ENCODE measurements at places on chromosomes 3 and 15. TPM values are rescaled to one million over a fixed set of nuclear protein-coding genes. Genes with fewer than 3 reads are reported as not detected.

GRCh38 chr3:194203482-194204041 is 67.6 kb downstream of the HES1 start:
- DNase-seq: peak; percentile 20

DNA sequence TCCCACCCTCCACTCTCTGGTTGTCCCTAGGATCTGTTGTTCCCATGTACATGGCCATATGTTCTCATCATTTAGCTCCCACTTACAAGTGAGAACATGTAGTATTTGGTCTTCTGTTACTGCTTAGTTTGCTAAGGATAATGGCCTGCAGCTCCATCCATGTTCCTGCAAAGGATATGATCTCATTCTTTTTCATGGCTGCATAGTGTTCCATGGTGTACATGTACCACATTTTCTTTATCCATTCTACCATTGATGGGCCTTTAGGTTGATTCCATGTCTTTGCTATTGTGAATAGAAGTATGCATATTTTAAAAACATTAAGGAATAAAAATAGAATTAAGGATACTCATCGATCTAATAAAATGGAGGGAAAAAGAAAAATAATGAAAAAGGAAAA is 278.4 kb downstream of the MBNL1 start:
- no peak for DNase-seq

Gene VEPH1
- not detected for polyA plus RNA-seq

- DNase-seq: no peak
Observed at GRCh38 chr3:33936171-33936920, 137.9 kb downstream of the PDCD6IP start.

Gene ERICH6
- polyA plus RNA-seq: not detected

Gene DALRD3
- polyA plus RNA-seq: 22.0 TPM

DNA sequence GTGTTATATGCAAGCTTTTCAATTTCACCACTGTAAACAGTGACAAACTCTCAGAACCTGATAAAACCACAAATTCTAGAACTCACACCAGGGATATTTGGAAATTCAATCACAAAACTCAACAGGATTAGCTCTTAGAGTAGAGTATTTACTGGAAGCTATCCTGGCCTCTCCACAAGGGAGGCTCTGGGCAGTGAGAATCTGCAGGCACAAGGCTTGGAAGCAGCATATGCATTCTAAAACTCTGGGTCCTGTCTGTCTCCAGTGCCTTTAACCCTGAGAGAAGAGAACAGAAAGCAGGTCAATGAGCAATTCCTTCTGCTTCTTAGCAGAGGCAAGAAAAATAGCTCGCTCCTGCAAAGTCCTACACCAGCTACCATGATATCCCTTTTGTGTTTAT is 23.4 kb downstream of the PLSCR4 start:
- DNase-seq: no peak

Gene LRRC2
- polyA plus RNA-seq: 0.61 TPM

GRCh38 chr3:50334339-50335075 is 6.1 kb downstream of the RASSF1 start:
- no peak for DNase-seq

DNA sequence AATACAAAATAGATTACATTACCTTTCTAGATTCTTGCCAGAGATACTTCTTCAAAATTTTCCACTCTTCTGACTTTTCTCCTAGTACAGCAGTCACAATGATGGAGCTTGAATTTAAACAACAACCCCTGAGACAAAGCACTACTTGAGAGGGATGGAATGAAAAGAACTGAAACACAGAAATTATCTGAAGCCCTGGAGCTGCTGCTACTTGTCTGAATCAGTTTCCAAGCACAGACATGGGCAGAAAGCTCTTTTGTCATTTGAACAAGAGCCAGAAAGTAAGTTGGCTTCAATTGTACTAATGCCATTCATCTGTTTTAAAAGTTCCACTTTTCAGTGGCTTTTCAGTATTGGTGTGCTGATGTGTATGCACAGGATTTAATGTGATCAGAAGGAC is 718.5 kb upstream of the ARPP21 start:
- no peak for DNase-seq

GRCh38 chr3:138441256-138441655 is 6.8 kb downstream of the ESYT3 start:
- DNase-seq: no peak

DNA sequence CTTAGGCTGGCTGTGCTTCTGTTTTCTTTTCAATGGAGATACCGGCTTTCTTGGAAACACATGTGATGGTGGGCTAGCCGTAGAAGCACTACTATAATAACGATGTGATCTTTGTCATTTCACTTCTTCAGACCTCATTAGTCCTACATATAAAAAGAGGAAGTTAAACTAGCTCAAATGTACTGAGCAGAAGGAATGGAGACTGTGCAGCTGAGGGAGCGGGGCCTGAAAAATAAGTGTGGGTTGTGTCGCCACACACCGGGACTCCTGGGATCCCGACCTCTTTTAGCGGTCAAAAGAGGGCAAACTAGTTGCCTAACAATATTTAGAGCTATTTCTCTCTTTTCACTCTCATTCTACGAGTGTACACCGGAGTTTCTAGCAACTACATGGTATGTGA is 1.0 kb upstream of the RNF7 start:
- DNase-seq: no peak

GRCh38 chr3:171809611-171809860 is 747 bp downstream of the PLD1 start:
- peak; percentile 84 for DNase-seq

DNA sequence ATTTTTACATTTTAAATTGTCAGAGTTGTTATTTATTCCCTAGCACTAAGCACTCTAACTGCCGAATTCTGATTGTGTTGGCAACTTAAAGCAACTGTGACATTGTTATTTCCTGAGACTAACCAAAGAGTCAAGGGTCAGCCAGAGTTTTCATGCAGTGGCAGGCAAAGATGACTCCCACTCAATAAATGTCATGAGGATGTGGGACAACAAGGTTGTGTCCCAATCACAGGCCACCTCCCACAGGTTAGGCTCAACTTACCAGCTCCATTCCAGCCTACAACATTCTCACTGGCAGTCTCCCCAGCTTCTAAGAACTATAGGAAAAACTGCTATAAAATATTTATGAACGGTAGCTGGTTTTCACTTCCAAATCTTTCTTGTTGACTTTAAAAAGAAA is 80.1 kb downstream of the RSL24D1 start:
- no peak for DNase-seq

Measured in small intestine (tissue), 16 donors.